Upper lobe of left lung (tissue), 6 donors: ENCODE measurements at places on chromosomes 5 and 9. TPM values are rescaled to one million over a fixed set of nuclear protein-coding genes. Genes with fewer than 3 reads are reported as not detected.
A peak's percentile ranks its signal among the peaks of the same experiment; 100 is the strongest.

DNA sequence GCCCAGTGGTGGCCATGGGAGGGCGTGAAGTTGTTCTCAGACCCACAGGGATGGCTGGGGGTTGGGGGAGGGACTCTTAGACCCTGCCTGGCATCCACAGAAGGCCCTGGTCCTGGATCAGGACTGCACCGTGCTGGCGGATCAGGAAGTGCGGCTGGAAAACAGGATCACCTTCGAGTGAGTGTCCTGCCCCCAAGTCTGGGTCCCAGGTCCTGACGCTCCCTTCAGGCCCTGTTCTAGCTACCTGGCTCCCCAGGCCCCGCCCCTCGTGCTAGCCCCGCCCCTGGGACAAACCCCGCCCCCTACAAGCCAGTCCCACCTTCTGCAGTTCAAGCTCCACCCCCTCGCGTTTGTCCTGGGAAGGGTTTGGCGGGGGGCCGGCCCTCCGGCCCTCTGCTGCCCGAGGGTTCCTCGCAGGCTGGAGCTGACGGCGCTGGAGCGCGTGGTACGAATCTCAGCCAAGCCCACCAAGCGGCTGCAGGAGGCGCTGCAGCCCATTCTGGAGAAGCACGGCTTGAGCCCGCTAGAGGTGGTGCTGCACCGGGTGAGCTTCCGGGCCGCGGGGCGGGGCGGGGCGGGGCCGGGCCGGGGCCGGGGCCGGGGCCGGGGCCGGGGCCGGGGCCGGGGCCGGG lies 12.9 kb downstream of the RGS14 start:
- peak; percentile 93 for DNase-seq

DNA sequence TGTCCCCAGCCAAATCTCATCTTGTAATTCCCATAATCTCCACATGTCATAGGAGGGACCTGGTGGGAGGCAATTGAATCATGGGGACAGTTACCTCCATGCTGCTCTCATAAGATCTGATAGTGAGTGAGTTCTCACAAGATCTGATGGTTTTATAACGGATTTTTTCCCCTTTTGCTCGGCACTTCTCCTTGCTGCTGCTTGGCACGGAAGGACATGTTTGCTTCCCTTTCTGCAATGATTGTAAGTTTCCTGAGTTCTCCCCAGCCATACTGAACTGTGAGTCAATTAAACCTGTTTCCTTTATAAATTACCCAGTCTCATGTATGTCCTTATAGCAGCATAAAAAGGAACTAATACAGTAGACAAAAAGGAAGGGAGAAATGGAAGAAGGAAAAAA lies 76.7 kb upstream of the CCNG1 start:
- no peak for DNase-seq

The SUSD3 gene
- total RNA-seq: 4.0 TPM

DNA sequence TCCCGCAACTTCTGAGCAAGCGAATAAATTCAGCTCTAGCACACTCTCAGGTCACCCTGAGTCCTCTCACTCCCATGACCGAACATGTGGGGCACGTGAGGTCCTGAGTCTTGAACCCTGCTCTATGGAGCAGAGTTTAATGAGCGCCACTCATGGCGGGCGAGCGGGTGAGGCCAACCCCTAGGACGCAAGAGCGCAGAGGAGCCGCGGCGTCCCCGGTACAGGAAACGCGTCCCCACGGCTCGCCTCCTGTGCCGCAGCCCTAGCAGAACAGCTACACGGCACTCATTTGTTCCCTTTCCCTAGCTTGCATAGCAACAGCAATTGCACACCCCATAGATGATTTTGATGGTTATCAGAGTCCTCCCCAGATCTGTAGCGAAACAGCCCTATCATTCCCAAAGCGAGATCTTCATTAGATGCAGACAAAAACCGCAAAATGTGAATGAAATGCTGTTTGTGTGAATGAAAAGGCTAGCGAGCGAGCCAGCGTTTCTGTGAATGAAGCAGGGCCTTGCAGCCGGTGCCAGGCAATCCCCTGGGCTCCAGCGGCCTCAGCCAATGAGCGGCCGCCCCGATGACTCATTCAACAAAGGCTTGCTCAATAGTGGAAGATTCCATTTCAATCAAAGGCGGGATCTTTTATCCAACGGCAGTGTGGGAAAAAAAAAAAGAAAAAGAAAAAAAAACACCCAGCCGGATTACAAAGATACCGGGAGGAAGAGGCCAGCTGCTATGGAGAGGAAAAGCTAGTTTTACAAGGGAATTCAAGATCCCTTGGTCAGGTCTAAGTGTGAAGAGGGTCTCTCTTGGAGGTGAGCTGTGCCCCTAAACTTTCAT lies 1.5 kb upstream of the SHC3 start:
- DNase-seq: peak; percentile 88

GRCh38 chr9:78986446-78986845 lies 585.3 kb upstream of the TLE4 start:
- DNase-seq: no peak

The FCN1 gene
- 15.6 TPM for total RNA-seq

- no peak for DNase-seq
Observed at GRCh38 chr9:79946712-79947111, 374.9 kb downstream of the TLE4 start.

DNA sequence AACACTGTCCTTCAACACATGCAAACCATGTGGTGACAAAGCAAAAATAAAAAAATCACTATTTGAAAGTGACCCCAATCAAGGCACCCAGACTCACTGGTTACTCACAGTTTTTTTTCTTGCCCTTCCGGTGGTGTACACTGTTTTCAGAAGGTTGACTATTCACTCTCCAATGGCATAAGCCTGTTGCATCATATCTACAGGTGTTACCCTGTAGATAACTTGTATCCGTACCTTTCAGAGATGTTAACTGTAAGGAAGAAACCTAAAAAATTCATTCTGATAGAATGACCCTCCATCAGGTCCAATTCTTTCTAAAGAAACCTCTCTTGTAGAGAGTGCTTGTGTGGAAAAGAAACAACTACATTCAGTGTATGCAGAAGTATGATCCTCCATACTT lies 193.6 kb upstream of the RASA1 start:
- no peak for DNase-seq

The OTP gene
- total RNA-seq: not detected

- DNase-seq: no peak
Observed at GRCh38 chr5:34610546-34610945, 45.6 kb upstream of the RAI14 start.

The LCN15 gene
- not detected for total RNA-seq

GRCh38 chr9:131874447-131874846 lies 134.6 kb upstream of the RAPGEF1 start:
- no peak for DNase-seq

- DNase-seq: no peak
Observed at GRCh38 chr5:79853676-79854418, 137.2 kb downstream of the MTX3 start.

DNA sequence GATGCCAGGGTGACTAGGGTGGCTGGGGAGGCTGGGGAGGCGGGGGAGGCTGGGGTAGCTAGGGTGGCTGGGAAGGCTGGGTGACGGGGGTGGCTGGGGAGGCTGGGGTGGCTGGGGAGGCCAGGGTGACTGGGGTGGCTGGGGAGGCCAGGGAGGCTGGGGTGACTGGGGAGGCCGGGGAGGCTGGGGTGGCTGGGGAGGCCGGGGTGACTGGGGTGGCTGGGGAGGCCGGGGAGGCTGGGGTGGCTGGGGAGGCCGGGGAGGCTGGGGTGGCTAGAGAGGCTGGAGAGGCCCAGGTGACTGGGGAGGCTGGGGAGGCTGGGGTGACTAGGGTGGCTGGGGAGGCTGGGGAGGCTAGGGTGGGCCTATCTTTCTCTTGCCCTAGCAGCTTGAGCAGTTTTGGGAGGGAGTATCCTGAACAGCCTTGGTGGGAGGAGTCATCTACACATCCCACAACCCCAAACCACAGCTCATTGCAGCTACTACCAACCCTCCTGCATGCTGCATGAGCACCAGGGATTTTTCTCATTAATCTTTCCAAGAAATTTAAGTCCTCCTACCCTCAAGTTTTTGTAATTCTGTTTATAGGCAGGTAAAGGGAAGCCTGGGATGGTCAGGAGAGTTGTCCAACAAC lies 203.2 kb upstream of the IRX1 start:
- DNase-seq: peak; percentile 42

The PPP3R2 gene
- not detected for total RNA-seq

The STPG3 gene
- total RNA-seq: 0.23 TPM

DNA sequence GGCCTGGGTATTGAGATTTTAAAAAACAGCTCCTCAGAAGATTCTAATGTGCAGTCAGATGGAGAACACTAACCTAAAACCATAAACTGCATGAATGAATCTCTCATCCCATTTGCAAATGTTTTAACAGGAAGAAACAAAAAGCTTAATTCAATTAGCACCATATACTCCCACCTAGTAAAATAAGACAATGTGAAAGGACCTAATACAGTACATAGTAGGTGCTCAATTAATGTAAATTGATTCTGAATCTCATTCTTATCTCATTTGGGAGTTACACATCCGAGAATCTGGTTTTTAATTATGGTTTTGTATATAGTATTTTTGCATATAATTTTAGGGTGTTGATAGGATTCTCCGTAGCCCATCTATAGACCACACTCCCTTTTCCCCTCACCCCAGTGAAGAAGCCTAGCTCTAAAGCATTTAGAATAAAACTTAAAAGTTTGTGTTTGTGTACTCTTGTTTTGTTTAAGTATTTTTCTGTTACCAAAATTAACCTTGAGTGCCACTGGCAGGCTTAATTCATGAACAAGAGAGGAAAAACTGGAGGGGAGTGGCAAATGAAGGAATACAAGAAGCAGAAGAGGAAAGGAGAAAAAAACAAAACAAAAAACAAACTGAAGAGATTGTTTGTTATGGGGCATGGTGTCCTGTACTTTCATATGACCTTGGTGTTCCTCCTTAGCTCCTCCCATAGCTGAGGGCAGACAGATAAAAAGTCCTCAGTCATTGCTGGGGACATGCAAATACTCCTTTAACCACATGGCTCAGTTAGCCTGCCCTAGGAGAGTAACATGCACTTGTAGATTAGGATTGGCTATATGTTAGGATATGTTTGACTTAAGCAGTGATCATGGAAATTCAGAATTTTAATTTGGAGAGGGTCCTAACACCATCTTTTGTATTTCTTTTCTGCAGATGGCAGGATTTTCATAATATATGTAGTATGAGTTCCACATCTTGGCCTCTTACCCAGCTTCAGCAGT lies 1.2 kb downstream of the RNF14 start:
- no peak for DNase-seq

DNA sequence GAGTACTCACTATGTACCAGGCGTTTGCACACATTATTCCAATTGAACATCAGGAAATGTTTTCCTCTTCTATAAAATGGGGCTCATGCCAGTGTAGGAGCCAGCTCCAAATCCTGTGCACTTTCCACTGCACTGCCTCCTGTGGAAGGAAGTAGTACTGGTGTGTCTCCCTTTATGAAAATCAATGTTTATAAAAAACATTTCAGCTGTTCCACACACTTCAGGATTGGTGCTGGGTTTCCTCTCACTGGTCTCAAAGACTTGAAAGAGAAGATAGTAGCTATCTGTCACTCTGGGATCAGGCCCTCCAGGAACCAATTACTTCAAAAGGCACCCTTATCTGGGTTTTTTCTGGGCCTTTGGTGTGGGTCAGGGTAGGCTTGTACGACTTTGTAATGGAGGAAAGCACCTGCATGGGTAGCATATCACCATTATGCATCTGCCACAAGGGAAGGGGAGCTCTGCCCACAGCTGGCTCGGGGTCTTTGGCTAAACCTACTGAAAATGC lies 32.5 kb downstream of the RAB14 start:
- peak; percentile 28 for DNase-seq

The PCDHB2 gene
- total RNA-seq: 5.2 TPM
